Amniotic stem cell (primary cell): ENCODE measurements at places on chromosomes 3 and 15.

DNA sequence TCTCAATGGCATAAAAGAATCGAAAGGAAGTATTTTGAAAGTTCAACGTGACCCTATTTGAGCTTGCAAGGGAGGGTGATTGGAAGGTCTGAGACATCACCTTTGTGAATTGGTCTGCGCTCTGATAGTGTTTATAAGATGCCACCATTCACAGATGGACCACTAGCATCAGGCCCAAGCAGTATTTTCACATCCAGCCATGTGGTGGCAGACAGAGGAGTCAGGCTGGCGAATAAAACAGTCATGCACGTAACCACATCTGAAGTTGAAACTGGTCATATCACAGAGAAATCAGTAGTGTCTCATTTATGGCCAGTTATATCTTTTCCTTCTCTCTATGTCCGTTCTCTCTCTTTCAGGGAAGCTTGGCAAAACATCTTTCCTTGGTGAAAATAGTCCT, 170.1 kb upstream of the ONECUT1 start:
- DNase-seq = no peak

DNA sequence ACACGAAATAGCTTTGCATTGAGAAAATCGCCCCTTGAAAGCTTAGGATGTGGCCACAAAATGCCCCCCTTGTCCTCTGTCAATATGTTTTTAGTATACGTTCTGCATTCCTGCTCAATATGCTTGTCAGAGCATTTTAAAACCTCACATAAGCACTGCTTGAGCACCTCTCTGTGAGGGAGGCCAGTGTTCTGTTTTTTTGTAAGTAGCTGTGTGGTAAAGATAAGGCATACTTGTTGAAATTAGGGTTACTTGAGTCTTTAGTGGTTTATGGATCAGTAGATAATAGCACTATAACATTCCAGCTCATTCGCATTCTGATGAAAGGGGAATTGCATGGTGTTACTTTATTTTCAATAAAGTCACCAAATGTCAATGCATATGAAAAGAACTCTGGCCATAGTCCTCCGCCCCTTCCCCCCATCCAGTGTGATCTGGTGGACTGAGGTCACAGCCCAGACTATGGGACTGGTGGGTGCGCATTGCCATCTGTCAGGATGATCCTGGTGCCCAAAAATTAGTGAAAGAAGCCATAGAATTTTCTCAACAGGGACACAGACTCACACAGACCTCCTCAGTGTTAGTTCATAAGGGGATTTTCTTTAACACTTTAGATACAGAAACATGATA, 33.1 kb downstream of the IL1RAP start:
- no peak for DNase-seq

DNA sequence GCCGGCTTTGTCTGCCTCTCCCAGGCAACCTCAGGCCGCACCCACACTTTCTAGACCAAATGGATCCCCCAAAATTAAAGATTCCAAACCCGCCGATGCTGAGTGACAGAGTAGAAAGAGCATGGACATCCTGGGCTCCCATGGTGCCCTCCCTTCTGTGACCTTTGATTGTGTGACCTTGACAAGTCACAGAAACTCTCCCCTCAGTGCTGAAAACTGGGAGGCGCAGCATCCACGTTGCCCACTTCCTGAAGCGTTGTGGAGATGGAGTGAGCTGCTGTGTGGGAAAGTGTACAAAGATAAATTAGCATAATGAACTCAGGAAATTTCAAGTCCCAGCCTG, 74.4 kb upstream of the MFGE8 start:
- DNase-seq = no peak

DNA sequence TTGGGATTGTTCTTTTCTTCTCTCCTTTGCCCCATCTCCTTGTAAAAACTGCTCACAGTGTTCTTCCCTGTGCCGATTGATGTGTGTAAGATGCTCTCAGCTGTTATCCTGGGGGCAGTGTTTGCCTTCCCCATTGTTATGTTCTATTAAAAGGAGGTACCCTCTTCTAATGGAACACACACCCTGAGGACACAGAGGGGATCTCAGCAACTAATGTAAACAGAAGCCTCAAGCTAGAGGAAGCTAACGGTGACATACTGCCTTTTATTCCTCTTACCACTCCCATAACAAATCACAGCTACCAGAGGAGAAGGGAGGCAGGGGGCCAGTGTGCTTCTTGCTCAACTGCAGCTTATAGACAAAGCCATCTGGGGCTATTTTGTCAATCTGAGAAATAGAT, 2.2 kb downstream of the TAGLN3 start:
- no peak for DNase-seq

GRCh38 chr3:156981005-156981404, 154.9 kb downstream of the LEKR1 start:
- no peak for DNase-seq

- no peak for DNase-seq
Measured at GRCh38 chr3:11791339-11792200, 55.1 kb downstream of the TAMM41 start.

DNA sequence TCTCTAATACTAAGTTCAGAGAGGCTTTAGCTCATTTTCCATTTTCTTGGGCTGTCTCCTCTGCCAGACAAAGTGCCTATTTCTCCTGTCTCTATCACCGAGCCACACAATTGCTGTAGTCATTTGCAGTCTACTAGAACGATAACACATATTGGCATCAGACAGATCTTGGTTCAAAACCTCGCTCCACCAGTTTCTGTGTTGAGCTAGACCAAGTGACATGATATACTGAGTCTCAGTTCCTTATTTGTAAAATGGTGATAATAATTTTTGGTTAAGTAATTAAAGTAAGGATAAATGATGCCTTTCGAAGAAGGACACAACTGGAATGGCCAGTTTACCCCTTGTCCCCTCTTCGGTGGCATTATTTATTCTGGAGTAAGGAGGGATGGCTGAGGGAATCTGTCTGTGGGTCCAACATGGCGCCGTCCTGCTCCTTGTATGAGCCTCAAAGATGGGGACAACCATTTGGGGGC, 398 bp upstream of the RAB7A start:
- DNase-seq = no peak

- no peak for DNase-seq
Measured at GRCh38 chr15:28955993-28956421, 70.2 kb downstream of the APBA2 start.

DNA sequence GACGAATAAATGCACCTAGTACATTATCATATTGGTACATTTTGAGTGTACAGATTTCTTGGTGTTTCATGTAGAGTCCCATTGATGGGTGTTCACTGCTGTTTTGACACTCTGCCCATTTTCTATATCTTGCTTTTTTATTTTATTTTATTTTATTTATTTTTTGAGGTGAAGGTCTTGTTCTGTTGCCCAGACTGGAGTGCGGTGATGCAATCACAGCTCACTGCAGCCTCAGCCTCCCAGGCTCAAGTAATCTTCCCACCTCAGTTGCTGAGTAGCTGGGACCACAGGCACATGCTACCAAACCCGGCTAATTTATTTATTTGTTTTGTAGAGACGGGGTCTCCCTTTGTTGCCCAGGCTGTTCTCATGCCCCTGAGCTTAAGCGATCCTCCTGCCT, 44.2 kb downstream of the DNAJC13 start:
- no peak for DNase-seq

GRCh38 chr3:81554801-81555200, 206.6 kb downstream of the GBE1 start:
- DNase-seq = no peak

DNA sequence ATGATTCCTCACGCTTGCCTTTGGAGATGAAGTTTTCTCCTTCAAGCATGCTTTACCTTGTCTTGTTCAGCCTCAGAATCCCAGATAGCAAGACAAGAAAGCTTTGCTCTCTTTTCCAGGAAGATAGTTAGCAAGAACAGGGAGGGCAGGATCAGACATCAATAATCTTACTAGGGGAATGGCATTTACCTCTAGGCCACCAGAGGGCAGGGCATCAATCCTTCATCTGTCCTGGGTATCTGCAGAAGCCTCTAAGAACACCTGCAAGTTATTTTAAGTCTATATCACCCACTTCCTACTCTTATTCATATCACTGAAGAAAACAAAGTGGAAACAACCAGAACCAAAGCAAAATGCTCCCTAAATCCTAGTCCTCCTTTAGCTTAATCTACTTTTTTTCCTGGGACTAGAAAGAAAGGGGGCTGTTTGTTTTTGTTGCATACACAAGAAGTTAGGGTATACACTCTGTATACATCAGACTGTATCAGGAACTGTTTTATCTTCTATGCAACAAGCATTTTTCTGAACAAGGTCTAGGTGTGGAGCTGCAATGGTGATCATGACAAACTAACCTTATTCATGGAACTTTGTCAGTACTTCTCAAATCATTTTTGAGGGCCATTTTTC, 862.5 kb downstream of the CADM2 start:
- DNase-seq = no peak

DNA sequence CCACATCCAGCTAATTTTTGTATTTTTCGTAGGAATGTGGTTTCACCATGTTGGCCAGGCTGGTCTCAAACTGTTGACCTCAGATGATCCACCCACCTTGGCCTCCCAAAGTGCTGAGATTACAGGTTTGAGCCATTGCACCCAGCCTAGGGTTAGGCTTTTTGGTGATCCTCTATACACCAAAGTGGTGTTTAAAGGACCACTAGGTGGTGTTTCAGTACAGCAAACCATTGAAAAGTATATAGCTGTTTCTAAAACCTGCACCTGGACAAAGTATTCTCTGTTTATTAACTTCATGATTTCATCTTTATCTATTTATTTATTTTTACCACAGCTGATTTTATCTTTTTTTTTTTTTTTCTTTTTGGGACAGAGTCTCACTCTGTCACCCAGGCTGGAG, 68.4 kb downstream of the MINDY2 start:
- DNase-seq = no peak

- DNase-seq = no peak
Measured at GRCh38 chr3:79236496-79236895, 531.3 kb downstream of the ROBO1 start.

DNA sequence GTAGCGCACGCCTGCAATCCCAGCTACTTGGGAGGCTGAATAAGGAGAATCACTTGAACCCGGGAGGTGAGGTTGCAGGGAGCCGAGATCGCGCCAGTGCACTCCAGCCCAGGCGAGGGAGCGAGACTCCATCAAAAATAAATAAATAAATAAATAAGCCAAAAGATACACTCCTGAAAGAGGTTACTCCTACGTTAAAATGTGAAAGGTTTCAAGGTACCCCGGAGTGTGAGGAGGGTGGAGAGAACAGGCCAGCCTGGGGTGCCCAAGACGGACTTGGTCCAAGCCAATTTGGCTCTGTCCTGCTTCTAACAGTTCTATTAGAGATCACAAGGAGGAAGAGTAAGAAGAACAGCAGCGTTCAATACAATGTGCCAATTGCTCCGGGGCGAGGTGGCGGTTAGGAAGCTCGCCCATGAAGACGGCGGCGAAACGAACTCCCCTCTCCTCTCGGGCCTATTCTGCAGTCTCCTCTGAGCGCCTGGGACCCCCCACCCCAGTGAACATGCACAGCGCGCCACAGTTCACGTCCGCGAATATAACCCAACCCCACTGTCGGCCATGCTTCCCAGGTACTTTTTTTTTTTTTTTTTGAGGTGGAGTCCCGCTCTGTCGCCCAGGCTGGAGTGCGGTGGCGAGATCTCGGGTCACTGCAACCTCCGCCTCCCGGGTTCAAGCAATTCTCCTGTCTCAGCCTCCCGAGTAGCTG, 942 bp downstream of the ELP6 start:
- no peak for DNase-seq

DNA sequence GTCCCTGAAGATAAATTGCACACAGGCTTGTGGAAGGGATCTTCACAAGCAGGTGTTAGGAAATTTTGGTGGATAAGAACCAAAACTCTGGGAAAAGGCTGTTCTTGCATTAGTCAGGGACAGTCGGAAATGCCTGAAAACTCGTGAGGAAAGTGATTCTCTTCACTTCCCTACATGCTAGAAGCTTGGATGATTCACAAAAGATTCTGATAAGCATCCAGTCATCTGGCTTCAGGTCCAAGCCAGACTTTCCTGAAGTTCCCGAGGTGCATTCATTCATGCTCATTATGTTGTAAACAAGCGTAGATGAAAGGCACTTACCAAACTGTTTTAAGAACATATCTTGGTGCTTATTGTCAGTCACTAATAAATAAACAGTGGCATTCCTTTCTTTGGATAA, 1028.7 kb downstream of the NTRK3 start:
- DNase-seq = no peak

DNA sequence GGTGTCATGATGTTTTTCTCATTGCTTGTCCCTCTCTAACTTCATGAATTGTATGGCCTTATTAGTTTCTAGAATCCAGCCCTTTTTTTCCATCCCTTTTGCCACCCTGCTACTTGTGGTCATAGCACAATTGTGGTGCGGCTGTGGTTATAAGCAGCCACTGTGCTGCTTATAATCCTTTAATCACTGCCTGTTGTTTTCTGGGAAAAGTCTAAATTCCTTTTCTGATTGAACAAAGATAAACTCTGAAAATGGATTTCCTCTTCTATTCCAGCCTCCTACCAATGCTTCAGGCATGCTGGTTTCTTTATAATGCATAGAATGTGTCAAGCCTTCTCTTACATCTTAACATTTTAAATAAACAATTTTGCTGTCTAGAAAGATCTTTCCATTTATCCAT, 319.5 kb downstream of the C3orf38 start:
- DNase-seq = no peak

GRCh38 chr15:75790631-75791336, 52.5 kb upstream of the UBE2Q2 start:
- no peak for DNase-seq

DNA sequence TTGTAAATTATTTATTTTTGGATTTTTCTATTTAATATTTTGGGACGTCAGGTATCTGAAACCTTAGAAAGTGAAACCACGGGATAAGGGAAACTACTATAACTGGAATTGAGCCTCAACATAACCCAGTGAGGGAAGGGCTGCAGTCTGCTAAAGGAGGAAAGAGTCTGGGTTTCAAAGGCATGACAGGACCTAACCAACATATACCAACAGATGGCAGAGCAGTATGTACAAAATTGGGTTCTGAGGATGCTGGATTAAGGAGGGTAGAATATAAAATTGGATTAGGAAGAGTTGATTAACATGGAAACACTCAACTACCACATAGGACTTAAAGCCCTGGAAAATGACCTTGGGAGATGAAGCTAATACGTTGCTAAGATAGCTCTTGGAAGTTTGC, 603.5 kb downstream of the MECOM start:
- DNase-seq = no peak

DNA sequence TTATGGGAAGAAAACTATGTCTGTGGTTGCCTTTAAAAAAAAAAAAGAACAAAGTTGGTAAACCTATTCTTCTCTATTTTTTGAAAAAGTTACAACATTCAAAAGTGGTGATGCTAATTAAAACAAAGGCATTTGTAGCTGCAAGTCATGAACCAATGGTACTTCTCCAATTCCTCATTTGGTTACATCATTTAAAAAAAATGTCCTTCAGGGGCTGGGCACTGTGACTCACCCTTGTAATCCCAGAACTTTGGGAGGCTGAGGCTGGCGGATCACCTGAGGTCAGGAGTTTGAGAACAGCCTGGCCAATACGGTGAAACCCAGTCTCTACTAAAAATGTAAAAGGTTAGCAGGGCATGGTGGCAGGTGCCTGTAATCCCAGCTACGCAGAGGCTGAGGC, 574.6 kb downstream of the VGLL3 start:
- DNase-seq = no peak

DNA sequence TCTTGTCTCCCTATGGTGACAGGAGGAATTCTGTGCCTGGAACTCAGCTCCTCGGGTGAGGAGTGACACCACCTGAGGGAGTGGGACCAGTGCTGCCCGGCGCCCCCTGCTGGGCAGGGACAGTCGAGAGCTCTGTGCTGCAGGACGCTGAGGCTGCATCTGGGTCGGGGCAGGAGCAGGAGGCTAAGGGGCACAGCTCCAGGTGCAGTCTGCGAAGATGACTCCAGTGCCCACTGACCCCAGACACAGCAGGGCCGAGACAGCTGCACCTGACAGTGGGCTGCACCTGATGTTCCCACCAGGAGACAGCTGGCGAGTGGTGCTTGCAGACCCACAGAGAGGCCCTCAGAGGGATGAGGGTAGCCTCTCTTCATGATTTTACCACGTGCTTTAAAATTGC, 152.9 kb downstream of the ATP10A start:
- DNase-seq = no peak
